Stimulated activated CD4-positive, alpha-beta T cell treated with anti-CD3 and anti-CD28 coated beads, Interleukin-1b, Interleukin-23, amount 100 ng/mL, for 4 hours (primary cell): ENCODE measurements at places on chromosomes 2 and 18.

GRCh38 chr2:40480596-40480995, 28.7 kb upstream of the SLC8A1 start:
- no peak for DNase-seq

- DNase-seq = no peak
These were observed 131.3 kb downstream of the CTIF start for GRCh38 chr18:48669991-48670750.

GRCh38 chr2:68418855-68419254, 48.2 kb downstream of the FBXO48 start:
- DNase-seq = no peak

DNA sequence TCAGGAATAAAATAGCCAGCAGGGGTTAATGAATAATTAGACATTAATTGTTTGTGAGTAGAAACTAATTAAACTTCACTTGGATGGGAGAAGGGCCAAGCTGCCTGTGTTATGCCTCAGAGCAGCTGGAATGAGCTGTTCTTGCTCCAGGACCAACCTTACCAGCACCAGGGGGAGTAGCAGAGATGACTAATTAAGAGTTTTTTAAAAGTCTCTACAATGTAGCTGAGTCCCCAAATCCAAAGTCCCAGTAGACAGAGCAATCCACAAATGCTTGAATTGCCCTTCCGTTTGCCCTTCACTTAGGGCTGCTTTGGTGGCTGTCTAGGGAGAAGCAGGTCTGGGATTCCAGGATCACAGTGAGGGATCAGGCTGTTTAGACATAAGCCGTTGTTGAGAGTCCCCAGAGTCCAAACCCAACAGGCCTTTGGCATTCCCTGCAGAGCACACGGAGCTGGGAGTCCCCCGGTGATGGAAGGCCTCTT, 59.4 kb downstream of the RHOB start:
- no peak for DNase-seq

GRCh38 chr2:180571559-180571958, 408.8 kb upstream of the UBE2E3 start:
- no peak for DNase-seq

DNA sequence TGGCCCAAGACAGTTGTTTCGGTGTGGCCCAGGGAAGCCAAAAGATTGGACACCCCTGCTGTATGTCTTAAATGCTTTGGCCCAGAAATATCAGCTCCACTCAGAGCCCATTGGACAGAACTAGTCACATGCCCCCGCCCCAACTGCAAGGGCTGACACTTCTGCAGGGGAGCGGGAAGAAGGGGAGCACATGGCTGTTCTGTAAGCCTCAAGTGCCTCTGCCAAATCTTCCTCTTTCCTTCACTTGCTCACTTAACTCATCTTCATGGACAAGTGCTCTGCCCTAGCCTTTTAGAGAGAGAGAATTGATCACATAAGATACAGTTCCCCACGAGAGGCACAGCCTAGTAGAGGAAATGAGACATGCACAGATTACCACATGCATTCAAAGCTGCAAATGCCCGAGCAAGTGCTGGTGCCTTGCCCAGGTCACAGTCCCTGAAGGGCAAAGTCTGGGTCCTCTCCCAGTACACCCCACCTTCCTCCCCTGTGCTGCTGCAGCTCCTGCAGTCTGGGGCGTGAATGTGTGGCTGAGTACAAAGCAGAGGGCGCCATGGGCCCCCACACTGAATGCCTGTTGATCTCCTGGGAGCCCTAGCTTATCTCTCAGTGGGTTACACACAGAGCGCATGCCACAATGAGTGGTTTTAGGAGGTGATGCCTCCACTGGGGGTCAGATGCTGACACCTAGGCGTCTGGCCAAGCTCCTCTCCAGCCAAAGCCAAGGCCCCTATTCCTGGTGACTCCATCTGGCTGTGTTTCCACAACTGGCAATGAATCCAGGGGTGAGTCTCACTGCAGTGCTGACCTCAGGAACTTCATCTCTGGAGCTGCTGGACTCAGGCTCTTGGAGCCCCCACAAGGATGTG, 135.3 kb downstream of the CTIF start:
- no peak for DNase-seq

- no peak for DNase-seq
These were observed 177.3 kb downstream of the AGAP1 start for GRCh38 chr2:235670974-235671787.
